ENCODE measurements at places on chromosomes 12 and 14.

GRCh38 chr14:50186107-50186506, 45.3 kb downstream of the SOS2 start:
- no peak for DNase-seq

DNA sequence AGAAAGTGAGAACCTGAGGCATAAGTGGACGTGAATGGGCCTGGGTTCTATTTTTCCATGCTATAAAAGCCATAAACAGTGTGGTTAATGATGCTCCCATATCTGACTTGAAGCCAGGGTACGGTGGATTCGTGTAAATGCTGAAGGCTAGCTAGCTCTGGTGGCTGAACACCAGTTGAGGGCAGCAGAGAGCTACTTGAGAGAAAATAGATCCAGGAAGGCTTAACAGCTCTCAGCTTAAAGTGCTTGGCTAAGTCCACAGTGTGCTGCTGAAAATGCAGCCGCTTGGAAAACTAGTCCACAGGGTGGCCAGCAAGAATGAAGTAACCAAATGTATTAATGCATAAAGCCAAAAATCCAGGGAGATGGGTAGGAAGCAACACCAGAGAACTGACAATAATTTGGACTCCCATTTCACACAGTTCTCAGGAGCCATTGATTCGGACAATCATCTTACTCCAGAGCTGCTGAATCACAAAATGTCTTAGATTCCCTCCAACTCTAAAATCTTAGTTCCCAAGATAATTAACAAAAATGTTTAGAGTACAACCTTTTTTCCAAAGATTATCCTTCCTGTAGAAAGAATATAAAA, 15.0 kb upstream of the FOXG1 start:
- DNase-seq = no peak

DNA sequence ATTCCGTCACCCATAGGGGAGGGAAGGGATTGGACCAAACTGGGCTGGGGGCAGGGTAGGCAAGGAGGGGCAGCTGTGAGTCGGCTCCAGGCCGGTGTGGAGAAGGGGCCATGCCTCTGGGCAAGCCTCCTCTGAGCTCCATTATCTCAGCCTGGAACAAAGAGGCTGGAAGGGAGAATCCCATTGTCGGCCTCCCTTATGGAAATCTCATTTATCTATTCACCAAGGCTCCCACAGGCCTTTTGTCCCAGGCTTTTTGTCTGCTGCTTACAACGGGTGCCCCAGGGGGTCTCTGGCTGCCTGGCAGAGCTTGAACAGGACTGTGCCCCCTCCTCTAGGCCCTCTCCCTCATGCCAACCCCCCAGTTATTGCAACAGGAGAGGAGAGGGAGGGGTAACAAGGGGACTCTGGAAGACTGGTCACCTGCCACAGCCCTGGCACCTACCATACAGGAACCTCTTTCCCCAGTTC, 19.5 kb downstream of the FIGNL2 start:
- DNase-seq = no peak

DNA sequence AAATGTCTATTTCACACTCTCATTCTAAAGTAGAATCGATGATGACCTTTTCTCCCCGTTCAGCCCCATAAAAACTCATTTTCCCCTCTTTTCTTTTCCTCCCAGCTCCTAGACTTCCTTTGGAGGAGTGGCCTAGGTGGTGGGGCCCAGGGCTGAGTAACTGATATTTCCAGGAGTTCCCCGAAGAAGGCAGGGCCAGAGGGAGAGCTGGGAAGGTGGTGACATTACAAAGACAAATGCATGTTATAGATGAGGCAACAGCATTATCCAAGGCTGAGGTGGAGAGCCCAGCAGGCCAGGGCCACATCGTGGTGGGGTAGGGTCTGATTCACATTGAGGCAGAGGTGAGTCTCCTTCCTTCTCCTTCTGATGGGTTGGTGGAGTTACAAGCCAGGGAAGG, 22.2 kb upstream of the HDAC7 start:
- no peak for DNase-seq

- DNase-seq = no peak
These were observed 209.9 kb upstream of the NOS1 start for GRCh38 chr12:117571321-117571720.

DNA sequence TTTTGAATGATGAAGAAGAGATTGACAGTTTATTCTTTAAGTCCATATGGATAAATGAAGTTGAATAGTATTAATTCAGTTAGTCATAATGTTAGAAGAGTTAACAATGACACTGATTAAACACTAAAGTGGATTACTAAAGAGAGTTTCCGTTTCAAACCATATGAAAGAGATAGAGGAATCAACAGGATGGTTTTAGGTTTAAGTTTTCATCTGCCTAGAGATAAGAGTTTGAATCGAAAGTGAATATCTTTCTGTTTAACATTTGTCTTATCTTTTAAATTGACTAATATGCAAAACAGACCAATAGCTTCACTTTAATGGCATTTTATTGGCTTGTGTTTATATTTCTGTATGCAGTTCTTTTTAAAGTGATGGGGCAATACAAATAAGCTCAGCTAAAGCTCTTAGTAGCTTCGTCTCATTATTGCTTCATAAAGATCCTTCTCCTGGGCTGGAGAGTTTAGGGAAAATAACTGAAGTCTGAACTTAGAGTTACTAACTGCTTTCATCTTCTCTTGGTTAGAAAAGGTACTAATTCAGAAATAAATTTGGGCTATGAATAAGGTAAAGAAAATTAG, 66.0 kb downstream of the MIPOL1 start:
- no peak for DNase-seq

DNA sequence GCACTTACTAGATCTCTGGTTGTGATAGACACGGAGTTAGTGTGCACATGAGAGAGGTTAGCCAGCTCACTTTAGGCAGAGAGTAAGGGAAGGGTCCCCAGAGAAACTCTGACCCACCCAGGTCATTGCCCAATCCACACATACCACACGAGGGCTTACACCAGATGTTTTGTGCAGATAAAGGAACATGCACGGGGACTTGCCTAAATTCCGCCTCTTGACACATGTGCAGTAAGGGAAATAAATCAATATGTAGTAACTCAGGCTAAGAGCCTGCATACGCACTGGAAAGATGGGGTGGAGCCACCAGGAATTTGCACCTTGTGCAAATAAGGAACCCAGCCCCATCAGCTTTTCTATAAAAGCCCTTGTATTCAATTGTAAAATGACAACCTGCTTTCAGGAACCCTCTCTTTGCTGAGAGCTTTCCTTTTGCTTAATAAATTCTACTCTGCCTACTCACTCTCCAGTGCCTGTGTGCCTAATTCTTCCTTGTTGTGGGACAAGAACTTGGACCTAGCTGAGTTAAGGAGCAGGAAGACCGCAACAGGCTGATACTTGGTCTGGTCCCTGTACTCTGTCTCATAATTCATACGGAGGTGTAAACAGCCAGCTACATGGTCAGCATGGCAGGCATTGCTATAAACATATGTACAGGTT, 120.2 kb downstream of the EMP1 start:
- DNase-seq = no peak

- DNase-seq = no peak
These were observed 15.4 kb upstream of the SCAF11 start for GRCh38 chr12:46005823-46006222.

DNA sequence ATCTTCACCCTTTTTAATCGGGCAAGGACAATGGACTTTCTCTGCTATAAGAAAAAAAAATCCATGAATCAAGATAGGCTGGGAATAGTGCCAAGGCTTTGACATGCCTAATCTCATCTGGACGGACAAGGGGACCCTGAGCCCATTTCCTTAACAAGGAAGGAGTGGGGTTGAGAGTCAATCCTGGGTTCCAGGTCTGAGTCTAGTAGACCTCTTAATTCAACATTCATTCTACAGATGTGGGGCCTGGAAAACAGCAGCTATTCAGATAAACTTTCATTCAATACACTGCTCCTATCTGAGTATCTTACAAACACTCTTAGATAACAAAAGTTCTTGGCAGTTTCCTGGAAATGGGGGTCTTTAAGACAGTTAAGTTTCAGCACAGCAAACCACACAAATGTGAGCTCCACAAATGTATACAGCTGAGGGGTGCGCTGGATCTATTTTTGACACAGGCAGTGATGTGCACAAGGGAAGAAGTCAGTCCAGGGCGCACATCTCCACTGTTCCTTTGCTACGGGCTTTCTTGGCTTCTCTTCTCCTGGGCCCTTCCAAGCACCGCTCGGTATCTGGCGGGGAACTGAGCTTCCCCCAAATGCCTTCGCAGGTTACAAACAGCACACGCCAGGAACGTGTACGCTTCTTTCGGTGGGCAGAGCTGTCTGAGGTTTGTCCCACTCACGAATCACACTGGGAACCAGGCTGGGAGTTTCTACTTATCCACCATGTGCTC, 82.2 kb upstream of the GPR68 start:
- no peak for DNase-seq

- no peak for DNase-seq
These were observed 76.0 kb upstream of the ACTN1 start for GRCh38 chr14:69055125-69055524.

GRCh38 chr14:102209224-102209966, 69.7 kb downstream of the WDR20 start:
- DNase-seq = no peak

DNA sequence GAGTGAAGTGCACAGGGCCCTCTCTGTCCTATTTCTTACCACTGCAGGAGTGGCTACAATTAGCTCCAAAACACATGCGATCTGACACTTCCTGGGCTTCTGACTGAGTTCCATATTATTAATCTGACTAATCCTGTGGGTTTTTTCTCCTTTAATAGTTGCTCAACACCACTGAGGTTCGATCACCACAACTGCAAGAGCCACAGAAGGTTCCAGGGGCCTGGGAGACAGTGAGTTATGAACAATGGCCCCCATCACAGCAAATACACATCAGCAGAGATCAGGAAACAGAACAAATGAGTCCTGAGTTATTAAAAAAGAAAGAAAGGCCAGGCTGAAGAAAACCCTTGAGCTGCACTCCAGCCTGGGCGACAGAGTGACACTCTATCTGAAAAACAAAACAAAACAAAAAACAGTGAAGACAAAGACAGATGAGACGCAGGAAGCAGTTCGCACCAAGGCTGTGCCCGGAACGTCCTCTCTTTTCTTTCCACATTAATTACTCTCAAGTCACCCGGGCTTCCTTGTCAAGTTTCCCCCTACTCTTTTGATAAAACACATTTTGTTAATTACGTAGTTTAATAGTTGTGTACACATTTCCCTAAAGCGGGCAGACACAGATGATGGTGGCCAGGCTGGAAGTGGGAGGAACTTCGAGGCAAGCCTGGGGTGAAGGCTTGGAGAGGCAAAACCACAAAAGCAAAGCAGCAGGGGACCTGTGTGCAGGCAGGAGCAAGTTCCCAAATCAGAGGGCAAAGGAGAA, 42.7 kb downstream of the CDC42BPB start:
- no peak for DNase-seq

- no peak for DNase-seq
These were observed 292.3 kb downstream of the FUT8 start for GRCh38 chr14:65704850-65705249.

GRCh38 chr14:63050694-63051093, 5.4 kb upstream of the KCNH5 start:
- no peak for DNase-seq

DNA sequence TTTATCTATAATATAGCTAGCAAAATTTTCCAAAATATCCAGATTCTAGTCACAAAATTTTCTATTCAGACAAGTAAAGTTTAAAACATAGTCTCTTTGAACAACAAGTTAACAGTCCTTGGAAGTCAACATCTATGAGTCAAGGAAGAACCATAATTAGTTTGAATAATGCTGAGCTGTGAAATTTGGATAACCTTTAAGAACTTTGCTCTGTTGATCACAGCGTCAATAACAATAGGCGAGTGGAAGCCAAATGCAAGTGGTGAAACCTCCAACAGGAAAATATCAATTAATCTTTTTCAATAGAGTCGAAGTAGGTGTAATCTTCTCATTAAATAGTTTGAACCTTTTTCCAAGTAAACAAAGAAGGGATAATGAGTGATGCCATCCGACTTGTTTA, 466.6 kb downstream of the FOXG1 start:
- DNase-seq = no peak

- no peak for DNase-seq
These were observed 2.4 kb upstream of the MIPOL1 start for GRCh38 chr14:37195327-37195726.

DNA sequence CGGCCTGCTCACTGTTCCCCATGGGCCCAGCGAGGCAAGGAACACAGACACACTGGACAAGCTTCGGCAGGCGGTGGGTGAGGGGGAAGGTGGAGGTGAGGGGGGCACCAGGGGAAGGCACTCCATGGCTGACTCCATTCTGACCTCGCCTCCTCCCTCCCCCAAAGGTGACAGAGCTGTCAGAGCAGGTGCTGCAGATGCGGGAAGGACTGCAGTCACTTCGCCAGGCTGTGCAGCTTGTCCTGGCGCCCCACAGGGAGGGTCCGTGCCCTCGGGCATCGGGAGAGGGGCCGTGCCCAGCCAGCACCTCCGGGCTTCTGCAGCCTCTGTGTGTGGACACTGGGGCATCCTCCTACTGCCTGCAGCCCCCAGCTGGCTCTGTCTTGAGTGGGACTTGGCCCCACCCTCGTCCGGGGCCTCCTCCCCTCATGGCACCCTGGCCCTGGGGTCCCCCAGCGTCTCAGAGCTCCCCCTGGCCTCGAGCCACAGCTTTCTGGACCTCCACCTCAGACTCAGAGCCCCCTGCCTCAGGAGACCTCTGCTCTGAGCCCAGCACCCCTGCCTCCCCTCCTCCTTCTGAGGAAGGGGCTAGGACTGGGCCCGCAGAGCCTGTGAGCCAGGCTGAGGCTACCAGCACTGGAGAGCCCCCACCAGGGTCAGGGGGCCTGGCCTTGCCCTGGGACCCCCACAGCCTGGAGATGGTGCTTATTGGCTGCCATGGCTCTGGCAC, 10.6 kb downstream of the MCRS1 start:
- DNase-seq = no peak

GRCh38 chr14:69050240-69051184, 71.4 kb upstream of the ACTN1 start:
- no peak for DNase-seq

- DNase-seq = no peak
These were observed 243.5 kb downstream of the PCNX1 start for GRCh38 chr14:71150737-71151136.

DNA sequence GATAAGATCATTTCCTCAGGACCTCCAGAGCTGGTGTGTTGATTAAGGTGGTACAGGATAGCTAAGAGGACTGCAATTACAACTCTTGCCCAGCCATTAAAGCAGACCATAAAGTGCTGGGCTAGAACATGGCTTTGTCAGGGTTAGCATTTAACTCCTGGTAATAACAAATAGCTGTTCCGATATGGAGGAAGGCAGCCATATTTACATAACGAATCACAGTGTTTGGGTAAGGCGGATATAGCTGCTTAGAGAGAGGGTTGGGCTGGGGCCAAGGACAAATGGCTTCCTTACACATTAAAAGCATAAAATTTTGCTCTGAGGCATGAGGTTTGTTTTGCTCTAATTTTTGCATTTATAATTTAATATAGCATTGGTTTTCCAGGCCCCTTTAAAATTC, 297.7 kb upstream of the DDHD1 start:
- DNase-seq = no peak

All from right hindlimb (tissue), 1 donor.